Bladder microvascular endothelial cell (primary cell): ENCODE measurements at places on chromosomes 5 and 9. TPM values are rescaled to one million over a fixed set of nuclear protein-coding genes. Genes with fewer than 3 reads are reported as not detected.

Gene DHFR
- 19.5 and 20.6 TPM in 2 replicates for total RNA-seq

Gene AMBP
- not detected in 2 replicates for total RNA-seq

Gene ACSL6
- 0.57 TPM in 1 of 2 replicates, not detected in the other for total RNA-seq

Gene OR1Q1
- total RNA-seq: not detected in 2 replicates

Gene HMMR
- total RNA-seq: 18.9 and 35.9 TPM in 2 replicates

Gene GABRA1
- total RNA-seq: not detected in 2 replicates

Gene LVRN
- 0.16 and 0.57 TPM in 2 replicates for total RNA-seq

Gene CENPH
- 3.1 and 9.6 TPM in 2 replicates for total RNA-seq

Gene ZDHHC21
- 11.0 and 17.6 TPM in 2 replicates for total RNA-seq

Gene STARD4
- 37.0 and 41.4 TPM in 2 replicates for total RNA-seq

Gene ADAMTSL2
- under 0.01 TPM in 2 replicates for total RNA-seq

Gene RPP25L
- total RNA-seq: 14.4 and 20.2 TPM in 2 replicates

Gene SMIM32
- total RNA-seq: not detected in 2 replicates

Gene SLC27A6
- total RNA-seq: under 0.01 TPM in 1 of 2 replicates, not detected in the other

Gene ZNF483
- total RNA-seq: 0.81 and 2.1 TPM in 2 replicates

Gene IRX4
- not detected in 2 replicates for total RNA-seq

Gene SLC2A6
- total RNA-seq: 30.0 and 40.0 TPM in 2 replicates

Gene RIMOC1
- 7.8 and 14.8 TPM in 2 replicates for total RNA-seq

Gene MEF2C
- total RNA-seq: 75.9 and 113 TPM in 2 replicates

Gene SLC27A4
- 24.1 and 37.9 TPM in 2 replicates for total RNA-seq

Gene MSX2
- 0.06 TPM in 1 of 2 replicates, not detected in the other for total RNA-seq

Gene LRRC26
- not detected in 2 replicates for total RNA-seq

Gene HTR4
- not detected in 2 replicates for total RNA-seq

Gene ZNF883
- total RNA-seq: 0.16 and 0.50 TPM in 2 replicates

Gene TUSC1
- total RNA-seq: 5.9 and 6.8 TPM in 2 replicates

Gene BSPRY
- not detected in 2 replicates for total RNA-seq

Gene AQP3
- 0.57 and 1.3 TPM in 2 replicates for total RNA-seq

Gene STPG3
- total RNA-seq: not detected in 2 replicates

Gene TMEM171
- total RNA-seq: 0.94 and 2.1 TPM in 2 replicates

Gene CD72
- 0.13 TPM in 1 of 2 replicates, not detected in the other for total RNA-seq

Gene REXO4
- 14.6 and 23.6 TPM in 2 replicates for total RNA-seq

Gene ANXA1
- total RNA-seq: 1,056 and 1,273 TPM in 2 replicates

Gene MAP3K1
- 11.8 and 32.5 TPM in 2 replicates for total RNA-seq

Gene LRRC70
- 24.0 and 46.3 TPM in 2 replicates for total RNA-seq

Gene LRRC19
- not detected in 2 replicates for total RNA-seq

Gene PHYHD1
- 0.44 and 0.65 TPM in 2 replicates for total RNA-seq

Gene KLF9
- total RNA-seq: 26.4 TPM in 2 replicates

Gene FGF10
- not detected in 2 replicates for total RNA-seq

Gene MARCOL
- total RNA-seq: not detected in 2 replicates

Gene CERCAM
- total RNA-seq: 9.6 and 35.7 TPM in 2 replicates

Gene PCDHGB5
- total RNA-seq: 8.1 and 23.0 TPM in 2 replicates

Gene PCDHGA10
- 2.1 and 5.2 TPM in 2 replicates for total RNA-seq

Gene IRGM
- total RNA-seq: not detected in 2 replicates

Gene SH3GL2
- total RNA-seq: 0.06 TPM in 1 of 2 replicates, not detected in the other

Gene IL5
- total RNA-seq: not detected in 2 replicates

Gene TEX48
- total RNA-seq: not detected in 2 replicates

Gene ANKRD34B
- total RNA-seq: not detected in 2 replicates

Gene OTULINL
- 0.31 and 0.49 TPM in 2 replicates for total RNA-seq

Gene FBXL7
- 6.2 and 23.9 TPM in 2 replicates for total RNA-seq

Gene CNTFR
- not detected in 2 replicates for total RNA-seq
